Hematopoietic multipotent progenitor cell treated with erythropoietin and hydrocortisone succinate and interleukin-3 and kit ligand, for 8 days (in vitro differentiated cells): ENCODE measurements at places on chromosomes 11 and 22.

DNA sequence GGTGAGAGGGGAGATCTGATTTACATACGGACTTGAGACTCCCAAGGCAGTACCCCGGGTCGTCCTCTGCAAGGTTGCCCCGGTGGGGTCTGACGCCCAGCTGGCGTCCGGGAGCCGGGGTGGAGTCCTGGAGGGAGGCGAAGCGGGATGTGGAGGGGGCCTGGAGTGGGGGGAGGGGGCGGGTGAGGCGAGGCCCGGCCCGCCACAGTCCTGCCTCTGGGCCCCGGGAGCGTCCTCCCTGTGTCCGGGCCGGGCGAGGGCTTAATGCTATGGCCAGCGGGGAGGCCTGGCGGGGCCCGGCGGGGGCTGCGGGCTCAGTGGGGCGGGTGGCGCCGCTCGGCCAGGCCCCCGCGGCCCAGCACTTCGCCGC is 2.4 kb upstream of the MYBPC3 start:
- DNase-seq: no peak

- peak; percentile 38 for DNase-seq
Observed at GRCh38 chr11:63768237-63769041, at the start of gene ZFTA. Gene ZFTA, minus strand, starts transcription at chr11:63768775. Its CDS starts 153 bp downstream, at chr11:63768622.

DNA sequence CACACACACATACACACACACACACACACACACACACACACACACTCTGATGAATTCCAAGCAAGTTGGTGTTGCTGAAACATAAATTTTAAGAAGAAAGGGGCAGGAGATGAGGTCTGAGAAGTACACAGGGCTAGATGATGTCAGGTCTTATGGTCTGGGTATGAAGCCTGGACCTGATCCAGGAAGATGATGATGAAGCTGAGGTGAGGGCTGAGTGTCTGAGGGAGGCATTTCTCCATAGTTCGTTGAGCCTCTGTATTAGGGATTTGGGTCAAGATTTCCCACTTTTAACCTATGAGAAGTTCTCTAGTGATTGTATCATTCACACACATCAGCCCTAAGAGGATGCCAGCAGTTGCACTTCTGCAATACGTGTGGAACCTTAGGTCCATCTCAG is 32.6 kb downstream of the KREMEN1 start:
- DNase-seq: no peak

- no peak for DNase-seq
Observed at GRCh38 chr11:10351435-10351764, 46.5 kb downstream of the ADM start.

GRCh38 chr22:28441720-28442263 is 237.8 kb downstream of the TTC28 start:
- DNase-seq: no peak

GRCh38 chr11:85277693-85278092 is 349.5 kb downstream of the DLG2 start:
- no peak for DNase-seq

DNA sequence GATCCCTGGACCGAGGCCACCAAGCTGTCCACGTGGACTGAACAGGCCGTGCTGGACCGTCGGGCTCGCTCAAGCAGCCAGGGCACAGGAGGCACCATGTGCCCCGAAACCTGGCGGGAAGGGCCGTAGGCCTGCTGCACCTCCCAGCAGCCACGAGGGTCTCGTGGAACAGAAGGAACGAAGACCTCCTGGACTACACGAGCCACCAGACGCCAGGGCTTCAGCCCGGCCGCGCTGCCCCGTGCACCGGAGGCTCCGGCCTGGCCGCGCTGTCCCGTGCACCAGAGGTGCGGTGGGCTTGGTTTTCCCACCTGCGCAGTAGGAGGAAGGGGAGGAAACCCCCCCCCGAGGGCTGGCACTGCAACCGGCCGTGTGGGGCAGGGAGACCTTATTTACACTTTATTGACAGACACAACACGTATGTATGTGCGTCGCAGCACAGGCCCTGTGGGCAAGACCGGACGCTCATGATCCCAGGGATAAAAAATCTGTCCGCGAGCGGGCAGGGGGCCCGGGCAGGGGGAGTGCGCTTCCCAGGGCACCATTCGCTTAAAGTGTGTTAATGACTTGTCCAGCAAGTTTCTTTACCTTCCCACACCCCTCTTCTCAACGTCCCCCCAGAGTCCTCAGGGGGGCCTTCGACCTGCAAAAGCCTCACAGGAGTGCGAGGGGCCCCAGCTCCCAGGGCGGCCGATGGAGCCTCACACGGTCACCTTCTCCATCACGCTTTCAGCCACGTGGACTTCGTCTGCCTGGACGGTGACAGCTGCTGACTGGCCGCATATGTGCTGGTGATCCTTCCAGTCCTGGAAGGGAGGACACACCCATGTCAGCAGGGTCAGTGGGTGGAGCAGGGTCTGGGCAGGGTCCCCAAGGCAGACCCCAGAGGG is 7.0 kb downstream of the DRD4 start:
- DNase-seq: no peak

DNA sequence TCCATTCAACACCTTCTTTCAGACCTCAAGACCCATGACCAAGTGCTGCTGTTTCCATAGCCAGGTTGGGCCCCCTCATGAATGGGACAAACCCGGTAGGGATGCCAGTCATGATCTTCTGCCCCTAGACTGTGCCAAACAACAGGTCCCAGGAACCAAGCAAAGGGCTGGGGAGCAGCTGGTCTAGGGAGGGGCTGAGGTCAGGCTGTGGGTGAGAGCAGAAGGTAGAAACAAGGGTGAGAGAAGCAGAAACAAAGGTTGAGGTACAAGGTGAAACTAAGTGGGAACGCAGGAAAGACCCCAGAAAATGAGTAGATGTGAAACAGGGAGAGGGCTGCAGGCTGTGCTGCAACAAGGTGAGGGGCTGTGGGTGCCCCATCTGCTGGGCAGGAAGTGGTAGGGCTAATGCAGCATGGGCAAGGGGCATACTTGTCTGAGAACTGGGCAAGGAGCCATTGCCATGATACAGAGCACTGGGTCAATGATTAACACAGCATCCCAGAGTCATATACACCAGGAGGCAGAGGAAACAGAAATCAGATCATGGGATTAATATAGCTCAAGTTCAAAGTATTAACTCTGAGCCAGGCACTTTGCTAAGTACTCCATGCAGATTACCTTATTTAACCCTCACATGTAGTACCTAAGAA is 45.9 kb downstream of the SLC1A2 start:
- no peak for DNase-seq

DNA sequence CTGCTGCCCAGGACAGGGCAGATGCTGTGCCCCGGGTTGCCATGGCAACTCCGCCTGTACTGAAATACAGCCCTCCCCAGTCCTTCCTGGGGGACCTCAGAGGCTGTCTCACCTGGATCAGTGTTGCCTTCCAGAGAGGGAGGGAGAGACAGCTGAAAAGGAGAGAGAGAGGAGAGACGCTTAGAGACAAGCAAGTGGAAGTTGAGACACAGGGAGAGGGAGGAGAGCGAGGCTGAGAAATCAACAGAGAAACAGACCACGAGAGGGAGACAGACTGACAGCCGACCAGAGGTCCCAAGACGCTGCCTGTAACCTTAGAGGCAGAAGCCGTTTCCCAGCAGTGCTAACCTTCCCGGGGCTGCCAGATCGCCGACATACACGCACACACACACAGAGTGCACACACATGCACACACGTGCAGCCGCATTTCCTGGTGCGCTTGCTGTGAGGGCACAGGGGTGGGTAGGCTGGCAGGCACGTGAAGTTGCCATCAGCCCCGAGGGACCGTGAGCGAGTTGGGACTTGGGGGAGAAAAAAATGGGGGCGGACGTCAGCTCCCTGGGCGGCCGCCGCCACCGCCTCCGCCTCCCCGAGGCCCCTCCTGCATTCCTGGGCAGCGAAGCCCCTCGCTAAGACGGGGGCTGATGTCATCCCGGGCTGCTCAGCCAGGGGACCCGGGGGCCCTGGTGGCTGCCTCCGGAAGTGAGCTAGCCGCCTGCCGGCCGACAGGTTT is 88.6 kb upstream of the CRYBB3 start:
- peak; percentile 87 for DNase-seq

- no peak for DNase-seq
Observed at GRCh38 chr22:30866811-30867271, 101.7 kb downstream of the MORC2 start.

DNA sequence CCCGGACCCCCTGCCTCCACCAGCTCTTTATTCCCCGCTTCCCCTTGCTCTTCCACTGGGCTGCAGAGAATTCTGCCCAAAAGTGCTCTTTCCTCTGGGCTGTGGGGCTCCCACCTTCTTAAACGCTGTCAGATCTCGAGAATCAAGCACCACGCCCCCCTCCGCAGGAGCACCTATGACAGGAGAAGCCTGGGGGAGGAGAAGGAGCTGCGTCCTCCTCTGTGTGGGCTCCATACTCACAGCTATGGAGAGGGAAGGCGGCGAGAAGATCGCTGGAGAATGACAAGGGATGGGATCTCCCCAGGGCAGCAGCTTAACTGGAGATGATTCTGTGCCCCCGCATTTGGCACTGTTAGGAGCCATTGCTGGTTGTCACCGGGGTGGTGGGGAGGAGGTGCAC is 19.7 kb downstream of the SHISAL1 start:
- no peak for DNase-seq

DNA sequence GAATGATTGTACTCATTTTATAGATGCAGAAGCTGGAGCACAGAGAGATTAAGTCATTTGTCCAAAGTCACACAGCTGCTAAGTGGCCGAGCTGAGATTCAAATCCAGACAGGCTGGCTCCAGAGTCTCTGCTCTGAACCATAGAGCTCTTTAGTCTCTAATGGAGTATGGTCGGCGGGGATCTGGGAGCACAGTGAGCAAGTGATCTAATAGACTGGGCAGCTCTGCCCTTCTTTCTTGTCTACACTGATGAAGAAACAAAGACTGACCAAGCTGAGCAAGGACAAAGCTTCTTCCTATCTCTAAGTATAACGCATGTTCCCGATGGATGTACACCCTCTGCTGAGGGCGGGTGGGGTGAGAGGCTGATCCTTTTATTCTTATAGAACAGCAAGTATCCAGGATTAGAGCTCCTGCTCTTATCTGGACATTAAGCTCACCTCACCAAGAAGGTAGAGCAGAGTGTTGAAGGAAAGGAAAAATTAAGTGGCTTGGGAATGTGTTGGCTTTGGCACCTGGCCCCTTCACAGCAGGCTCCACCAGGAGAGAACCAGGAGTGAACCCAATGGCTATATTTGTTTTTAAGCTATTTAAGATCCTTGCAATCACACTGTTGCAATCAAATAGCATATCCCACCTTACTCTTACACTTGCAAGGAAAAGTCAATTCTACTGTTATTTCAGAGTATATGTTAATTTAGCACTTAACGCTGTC is 68.7 kb downstream of the ETS1 start:
- no peak for DNase-seq

- no peak for DNase-seq
Observed at GRCh38 chr11:102773386-102773785, 7.0 kb downstream of the MMP10 start.

DNA sequence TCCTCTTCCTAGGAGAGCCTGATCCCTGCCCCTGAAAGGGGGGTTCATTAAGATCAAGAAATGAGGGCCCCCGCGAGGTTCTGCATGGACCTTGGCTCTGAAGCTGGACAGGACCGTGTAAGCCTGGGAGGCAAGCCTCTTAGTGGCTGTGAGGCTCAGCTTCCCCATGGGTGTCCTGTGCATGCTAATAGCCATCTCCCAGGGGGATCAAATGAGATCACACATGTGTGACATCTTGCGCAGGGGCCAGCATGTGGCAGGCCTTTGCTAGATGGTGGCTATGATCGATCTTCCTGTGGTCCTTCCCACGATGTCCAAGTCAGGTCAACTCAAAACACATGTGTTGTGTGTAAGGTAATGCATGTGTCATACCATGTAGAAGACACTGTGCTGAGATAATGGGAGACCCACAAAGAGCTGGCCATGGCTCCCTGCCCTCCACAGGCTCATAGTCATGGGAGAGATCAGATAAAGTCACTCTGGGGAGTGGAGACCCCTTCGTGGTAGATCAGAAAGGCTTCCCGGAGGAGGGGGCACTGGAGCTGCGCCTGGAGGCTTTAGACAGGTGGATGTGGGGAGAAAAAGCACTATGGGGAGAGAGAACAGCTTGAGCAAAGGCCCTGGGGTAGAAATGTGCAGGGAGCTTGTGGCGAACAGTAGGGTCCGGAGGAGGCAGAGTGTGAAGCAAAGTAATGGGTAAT is 3.7 kb downstream of the RAC2 start:
- no peak for DNase-seq

DNA sequence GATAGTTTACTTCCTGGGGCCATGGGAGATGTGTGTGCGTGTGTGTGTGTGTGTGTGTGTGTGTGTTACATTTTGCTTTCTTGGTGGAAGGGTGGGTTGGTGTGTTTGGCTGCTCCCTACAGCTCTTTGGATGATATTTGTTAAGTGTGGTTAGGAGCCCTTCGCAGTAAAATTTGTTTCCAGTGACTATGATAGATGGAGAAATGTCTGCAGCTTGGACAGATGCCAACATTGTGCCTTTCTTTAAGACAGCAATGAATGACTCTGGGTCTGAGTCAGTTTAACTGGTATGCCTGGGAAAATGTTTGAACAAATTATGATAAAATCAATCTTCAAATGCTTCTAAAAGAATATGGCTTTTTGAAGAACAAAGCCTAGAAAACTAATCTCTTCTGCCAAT is 102.7 kb upstream of the TRPC6 start:
- no peak for DNase-seq

DNA sequence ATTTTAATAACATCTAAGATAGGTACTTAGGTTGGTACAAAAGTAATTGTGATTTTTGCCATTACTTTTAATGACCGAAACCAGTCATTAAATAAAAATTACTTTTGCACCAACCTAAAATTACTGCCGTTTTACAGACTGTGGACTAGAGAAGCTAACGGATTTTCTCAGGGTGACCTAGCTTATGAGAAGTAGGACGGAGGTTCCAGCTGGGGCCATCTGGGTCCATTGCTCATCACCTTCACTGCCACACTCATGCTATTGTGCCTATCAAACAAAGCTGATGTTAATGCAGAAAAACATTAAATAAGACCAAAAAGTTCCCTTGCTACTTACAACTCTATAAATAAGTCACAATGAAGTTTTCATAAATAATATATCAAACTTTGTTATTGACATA is 38.9 kb downstream of the GRIA4 start:
- no peak for DNase-seq

GRCh38 chr11:65317025-65317786 is 2.5 kb downstream of the CDC42EP2 start:
- no peak for DNase-seq

DNA sequence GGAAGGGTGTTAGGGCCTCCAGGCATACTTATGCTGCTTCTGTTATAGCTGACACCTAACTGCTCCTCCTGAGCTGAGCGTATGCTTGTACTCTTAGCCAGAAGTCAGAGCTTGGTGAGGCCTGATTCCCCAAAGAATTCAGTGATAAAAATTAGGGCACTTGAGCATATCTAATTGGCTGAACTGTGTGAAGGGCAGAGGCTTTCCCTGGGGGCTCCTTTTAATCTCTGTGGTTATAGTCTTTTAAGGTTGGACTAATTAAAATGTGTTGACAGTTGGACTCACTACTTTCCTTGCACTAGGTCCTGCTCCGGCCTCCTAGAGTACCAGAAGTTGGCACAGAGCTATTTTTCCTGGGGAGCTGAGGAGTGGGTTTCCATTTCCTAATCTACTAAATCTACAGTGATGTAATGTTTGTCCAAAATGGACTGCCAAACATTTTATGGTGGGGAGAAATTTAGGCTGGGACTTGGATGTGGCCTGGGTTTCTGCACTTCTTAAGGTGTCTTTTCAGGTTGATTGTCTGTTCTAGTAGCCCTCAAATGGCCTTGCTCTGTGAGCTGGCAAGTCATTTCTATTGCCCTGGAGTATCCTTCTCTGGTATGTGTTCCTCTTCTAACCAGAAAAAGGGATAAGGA is 18.4 kb downstream of the STIM1 start:
- no peak for DNase-seq
